ENCODE measurements at places on chromosomes 1 and 21.
A peak's percentile ranks its signal among the peaks of the same experiment; 100 is the strongest.

GRCh38 chr1:37031871-37032270 is 2.4 kb downstream of the GRIK3 start:
- no peak for DNase-seq

GRCh38 chr21:35412231-35412630 is 363.1 kb upstream of the RUNX1 start:
- no peak for DNase-seq

DNA sequence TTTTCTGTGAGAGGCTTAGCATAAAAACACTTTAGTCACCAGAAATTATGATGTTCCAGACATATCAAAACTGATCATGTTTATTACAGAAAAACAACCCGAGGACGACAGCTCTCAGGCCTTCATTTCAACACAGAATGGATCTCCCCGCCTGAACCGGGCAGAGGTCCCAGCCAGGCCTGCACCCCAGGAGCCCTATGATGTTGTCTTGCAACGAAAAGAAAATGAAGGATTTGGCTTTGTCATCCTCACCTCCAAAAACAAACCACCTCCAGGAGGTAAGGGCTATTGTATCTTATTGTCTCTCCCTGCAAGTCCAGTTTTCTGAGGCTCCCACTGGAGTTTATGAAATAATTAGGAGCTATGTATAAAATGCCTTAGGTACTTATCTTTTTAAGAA is 105.5 kb downstream of the PHTF1 start:
- no peak for DNase-seq

- DNase-seq: no peak
Measured at GRCh38 chr1:3032371-3033039, 11.2 kb downstream of the ACTRT2 start.

DNA sequence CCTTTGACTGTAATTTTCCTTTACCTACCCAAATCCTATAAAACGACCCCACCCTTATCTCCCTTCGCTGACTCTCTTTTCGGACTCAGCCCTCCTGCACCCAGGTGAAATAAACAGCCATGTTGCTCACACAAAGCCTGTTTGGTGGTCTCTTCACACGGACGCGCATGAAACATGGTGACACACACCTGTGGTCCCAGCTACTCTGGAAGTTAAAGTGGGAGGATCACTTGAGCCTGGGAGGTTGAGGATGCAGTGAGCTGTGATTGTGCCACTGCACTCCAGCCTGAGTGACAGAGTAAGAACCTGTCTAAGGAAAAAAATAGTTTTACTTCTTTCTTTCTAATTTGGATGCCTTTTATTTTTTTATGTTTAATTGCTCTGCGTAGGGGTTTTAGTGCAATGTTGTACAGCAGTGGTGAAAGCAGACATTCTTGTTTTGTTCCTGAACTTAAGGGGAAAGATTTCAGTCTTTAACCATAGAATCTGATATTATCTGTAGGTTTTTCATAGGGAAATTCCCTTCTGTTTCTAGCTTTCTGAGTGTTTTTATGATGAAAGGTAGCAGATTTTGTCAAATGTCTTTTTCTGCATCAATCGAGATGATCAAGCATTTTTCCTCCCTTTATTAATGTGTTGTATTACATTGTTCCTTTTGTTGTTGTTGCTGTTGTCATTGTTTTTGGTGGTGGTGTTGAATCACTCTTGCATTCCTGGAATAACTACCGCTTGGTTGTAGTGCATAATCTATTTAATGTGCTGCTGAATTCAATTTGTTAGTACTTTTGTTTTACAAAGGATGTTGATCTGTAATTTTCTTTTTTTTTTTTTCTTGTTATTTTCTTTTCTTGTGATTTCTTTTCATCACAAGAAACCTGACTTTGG is 497.4 kb downstream of the DISC1 start:
- no peak for DNase-seq

- peak; percentile 62 for DNase-seq
Measured at GRCh38 chr1:150619576-150620509, 9.6 kb downstream of the ENSA start.

DNA sequence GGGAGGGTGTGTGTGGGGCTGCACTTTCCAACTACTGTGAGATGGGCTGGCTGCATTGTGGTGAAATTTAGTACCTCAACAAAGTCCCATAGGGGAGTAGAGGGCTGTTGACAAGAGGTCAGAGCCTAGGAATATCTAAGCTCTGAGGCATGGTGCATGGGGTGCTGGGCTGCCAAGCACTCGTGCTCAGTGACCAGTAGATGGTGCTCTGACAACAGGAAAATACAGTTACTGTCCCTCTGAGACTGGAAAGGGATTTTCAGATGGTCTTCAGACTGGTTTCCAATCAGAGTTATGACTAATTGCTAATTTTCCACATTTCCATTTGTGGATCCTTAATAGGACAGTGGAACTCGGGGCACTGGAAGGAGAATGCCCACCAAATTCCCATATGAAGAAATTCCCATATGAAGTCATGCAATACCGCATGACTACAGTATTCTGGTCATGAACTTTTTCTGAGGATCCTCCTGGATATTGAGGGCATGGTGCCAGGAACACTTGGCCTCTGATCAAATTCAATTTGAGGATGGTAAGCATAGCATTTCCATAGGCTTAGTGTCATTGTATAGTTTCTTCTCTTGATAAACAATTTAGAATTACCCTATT is 4.1 kb upstream of the CACNA1E start:
- DNase-seq: peak; percentile 4

GRCh38 chr21:31395791-31396190 is 51.7 kb upstream of the TIAM1 start:
- DNase-seq: no peak

DNA sequence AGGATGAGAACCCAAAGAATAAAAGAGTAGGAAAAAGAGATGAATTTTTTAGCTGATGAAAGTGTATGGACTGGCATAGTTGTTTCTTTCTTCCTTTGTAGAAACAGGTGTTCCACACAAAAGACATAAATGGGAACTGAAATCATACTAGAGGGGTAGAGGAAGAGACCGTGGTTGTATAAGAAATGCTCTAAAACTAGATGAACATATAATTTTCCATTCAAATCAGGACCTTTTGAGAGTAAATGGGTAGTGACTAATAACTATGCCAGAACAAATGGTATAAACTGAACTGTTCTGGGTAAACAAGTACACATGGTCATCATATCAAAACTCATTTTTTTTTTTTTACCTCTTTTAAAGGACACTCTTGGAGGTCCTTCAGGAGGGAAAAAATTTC is 344.2 kb downstream of the VAV3 start:
- DNase-seq: no peak

DNA sequence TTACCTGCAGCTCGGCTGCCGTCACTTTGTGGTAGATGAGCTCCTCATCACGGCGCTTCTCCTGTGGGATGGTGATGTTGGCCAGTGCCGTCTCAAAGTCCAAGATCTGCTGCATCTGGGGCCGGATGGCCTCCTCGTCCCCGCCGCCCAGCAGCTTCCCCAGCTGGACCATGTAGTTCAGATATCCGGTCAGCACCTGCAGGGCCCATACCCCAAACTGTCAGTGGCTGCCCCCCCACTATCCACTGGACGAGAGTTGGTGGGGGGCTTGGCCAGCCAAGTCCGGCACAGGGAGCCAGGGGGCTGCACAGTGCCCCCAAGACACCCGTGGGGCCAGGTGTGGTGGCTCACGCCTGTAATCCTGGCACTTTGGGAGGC is 34.3 kb downstream of the ECE1 start:
- no peak for DNase-seq

GRCh38 chr1:21034725-21035628 is 141.7 kb downstream of the EIF4G3 start:
- DNase-seq: no peak

DNA sequence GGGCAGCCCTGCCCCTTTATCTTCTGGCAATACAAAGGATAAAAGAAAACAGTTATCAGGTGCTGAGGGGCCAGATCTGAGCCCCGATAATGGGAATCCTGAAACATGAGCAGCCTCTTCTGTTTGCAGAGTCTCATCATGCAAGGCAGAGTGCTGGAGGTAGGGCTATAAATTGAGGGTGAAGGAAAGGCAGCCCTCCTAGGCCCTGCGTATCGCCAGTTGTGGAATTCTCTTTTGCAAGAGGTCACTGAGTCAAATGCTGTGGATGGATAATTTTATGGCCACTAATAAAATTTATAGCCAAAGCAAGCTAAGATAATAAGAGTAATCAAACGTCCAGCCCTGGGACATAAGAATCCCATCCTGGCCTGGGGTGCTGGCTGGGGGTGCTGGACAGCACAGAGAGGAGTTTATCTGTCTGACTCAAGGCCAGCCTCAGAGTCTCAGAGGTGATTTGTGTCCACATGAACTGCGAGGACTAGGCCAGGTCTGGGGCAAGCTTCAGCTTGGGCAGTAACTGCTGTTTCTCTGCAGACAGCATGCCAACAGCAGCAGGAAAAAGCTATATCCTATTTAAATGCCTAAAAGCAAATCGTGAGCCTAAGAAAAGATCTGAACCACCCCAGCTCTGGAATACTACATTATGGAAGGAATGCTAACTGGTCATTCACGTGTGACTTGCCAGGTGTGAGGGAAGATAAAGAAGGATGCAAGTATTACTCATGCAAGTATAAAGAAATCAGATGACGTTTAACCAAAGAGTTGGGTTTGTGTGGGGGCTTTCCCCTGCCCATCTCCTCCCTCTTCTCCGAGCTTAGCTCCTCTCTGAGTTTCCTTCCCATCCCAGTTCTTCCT is 254.8 kb downstream of the KIF26B start:
- DNase-seq: no peak

DNA sequence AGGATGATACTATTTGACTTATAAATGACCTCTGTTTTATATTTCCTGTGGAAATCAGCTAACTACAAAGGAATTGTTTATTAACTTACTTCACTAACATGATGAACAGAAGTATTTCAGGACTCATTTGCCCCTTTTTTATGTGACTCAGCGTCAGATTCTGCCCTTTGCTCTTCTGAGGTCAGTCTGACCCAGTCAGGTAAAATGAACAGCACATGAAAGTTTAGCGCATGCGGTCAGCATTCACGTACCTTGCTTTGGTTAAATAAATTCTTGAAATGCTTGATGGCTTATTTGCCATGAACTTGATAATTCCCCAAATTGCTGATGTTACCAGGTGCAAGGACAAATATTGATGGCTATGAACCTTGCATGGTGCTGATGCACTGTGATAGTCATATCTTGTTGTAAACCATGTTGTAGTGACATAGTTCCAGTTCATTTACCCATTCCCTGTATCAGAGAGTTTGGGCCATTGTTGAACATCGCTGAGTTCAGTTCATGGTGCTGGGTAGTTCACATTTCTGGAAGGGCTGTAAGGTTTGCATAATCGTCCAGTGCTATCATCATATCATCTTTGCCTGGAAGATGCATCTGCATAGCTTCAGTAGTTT is 133.4 kb downstream of the NFIA start:
- no peak for DNase-seq

DNA sequence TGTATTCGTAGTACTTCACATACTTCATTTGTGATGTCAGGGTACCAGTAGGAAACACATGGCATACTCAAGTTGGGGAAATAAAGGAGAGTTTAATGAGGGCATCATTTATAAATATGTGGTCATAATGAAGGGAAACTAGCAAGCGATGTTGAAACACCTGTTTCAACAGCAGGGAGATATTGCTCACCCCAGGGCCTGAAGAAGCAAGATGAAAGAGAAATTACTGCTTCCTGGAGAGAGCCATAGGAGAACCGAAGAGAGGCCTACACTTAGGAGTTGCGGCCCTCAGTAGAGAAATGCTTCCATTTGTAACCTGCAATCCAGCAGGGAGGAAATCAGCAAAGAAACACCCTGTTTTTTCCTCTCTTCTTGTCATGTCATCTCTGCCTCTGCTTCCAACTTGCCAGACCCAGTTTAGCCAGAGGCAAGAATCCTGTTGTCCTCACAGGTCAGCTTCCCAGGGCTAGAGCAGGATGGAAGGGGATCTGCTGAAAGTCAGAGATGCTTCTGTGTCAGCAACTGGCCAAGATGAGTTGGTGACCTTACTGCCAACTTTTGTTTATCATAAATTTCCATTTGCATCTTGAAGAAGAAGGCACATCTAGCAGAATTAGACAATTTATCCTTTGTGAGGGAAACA is 67.6 kb upstream of the TSPAN2 start:
- no peak for DNase-seq

- DNase-seq: no peak
Measured at GRCh38 chr1:234853906-234854644, 244.1 kb upstream of the IRF2BP2 start.

- no peak for DNase-seq
Measured at GRCh38 chr21:46005081-46005480, 23.5 kb downstream of the COL6A1 start.

GRCh38 chr21:42781150-42781970 is 98.0 kb downstream of the WDR4 start:
- no peak for DNase-seq

- DNase-seq: no peak
Measured at GRCh38 chr21:43306911-43307676, 119.8 kb downstream of the SIK1 start.

DNA sequence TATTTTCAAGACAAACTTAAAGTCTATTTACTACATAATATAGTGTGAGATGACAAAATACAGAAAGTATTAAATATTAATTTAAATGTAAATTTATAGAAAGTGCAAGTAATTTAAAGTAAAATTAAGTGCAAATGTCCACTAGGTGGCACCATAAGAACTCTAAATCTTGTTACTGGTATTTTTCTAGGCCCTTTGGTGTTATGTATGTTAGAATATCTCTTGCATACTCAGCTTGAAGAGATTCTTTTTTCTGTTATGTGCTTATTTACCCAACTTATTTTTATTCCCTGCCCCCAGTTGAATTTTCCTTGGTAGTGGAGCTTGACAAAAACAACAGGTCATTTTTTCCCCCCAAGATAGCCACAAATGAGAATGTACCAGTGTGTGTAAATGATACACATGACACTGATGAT is 71.5 kb downstream of the RPS6KC1 start:
- DNase-seq: peak; percentile 69

DNA sequence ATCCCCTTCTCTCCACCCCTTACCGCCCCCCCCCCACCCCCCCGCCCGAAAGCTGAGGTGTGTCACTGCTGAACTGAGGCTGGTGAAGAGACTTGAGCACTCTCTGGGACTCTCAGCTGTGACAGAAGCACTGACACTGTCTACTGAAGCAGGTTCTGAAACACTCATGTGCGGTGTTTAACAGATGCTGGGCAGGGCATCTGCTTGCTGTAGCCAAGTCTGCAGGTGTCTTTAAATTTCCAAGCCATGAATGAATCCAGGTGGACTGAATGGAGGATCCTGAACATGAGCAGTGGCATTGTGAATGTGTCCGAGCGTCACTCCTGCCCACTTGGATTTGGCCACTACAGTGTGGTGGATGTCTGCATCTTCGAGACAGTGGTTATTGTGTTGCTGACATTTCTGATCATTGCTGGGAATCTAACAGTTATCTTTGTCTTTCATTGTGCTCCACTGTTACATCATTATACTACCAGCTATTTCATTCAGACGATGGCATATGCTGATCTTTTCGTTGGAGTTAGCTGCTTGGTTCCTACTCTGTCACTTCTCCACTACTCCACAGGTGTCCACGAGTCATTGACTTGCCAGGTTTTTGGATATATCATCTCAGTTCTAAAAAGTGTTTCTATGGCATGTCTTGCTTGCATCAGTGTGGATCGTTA is at the start of gene GPR52:
Gene GPR52 (plus strand): TSS at position 99 of the 665 bp plus-strand sequence. CDS start 148 bp downstream, at position 247.
- DNase-seq: no peak

DNA sequence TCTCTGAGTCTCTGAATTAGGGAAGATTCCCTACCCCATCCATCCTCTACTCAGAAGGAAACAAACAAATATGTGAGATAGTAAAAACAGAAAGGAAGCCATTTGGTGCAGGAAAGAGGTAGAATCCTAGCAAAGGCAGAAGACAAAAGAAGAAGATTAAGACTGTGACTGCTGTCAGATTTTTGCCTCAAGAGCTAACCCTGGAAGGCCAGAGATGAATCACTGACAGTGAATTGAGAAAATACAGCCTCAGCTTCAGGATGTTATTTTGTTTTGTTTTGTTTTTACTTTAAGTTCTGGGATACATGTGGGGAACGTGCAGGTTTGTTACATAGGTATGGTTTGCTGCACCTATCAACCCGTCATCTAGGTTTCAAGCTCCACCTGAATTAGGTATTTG is 31.7 kb downstream of the DSTYK start:
- DNase-seq: no peak

All from hematopoietic multipotent progenitor cell treated with erythropoietin and hydrocortisone succinate and interleukin-3 and kit ligand, for 15 days (in vitro differentiated cells).